Omental fat pad (tissue), 4 donors: ENCODE measurements at places on chromosomes 12 and 14. TPM values are rescaled to one million over a fixed set of nuclear protein-coding genes. Genes with fewer than 3 reads are reported as not detected.

DNA sequence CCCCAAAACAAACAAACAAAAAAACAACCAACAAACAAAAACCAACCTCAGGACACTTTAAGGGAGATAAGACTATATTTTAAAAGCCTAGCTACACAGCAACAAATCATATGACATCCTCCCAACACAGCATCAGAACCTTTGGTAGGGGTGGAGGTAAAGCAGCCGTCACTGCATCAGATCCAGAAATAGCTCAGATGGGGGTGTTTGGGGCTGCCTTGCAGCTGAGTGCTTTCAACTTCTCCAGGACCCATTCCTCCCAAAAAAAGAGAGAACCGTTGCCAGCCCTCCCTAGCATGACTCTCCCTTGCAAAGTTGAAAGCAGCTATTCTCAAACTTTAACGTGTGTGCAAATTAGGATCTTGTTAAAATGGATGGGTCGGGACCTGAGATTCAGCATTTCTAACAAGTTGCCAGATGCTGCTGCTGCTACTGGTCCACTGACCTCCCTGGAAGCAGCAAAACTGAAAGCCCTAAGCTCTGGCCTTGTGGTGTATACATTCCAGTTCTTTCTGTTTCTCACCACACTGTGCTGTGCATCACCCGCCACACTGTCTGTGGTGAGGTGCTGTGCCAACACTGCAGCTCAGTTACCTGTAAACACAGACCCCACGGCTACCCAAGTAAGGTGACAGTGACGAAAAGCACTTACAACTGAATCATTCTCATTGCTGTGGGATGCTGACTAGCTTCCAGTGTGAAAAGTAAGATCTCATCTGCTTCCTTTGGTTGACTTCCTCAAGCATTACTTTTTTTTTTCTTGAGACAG lies 54.0 kb downstream of the SLC38A1 start:
- DNase-seq, result no peak

- no peak for DNase-seq
Observed at GRCh38 chr14:63248211-63248610, 44.0 kb downstream of the RHOJ start.

- DNase-seq, result no peak
Observed at GRCh38 chr12:124752437-124753227, 111.0 kb downstream of the SCARB1 start.

- no peak for DNase-seq
Observed at GRCh38 chr14:100887728-100888335, 15.7 kb downstream of the RTL1 start.

GRCh38 chr12:128079-128478 lies 61.5 kb downstream of the IQSEC3 start:
- no peak for DNase-seq

DNA sequence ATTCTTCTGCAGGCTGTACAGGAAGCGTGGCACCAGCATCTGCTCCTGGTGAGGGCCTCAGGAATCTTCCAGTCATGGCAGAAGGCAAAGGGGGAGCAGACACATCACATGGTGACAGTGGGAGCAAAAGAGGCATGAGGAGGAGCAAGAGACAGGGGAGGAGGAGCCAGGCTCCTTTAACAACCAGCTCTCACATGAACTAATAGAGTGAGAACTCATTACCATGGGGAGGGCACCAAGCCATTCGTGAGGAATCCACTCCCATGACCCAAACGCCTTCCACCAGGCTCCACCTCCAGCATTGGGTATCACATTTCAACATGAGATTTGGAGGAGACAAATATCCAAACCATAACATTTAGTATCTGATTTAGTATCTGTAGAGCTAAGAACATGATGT lies 14.7 kb upstream of the TRIM9 start:
- no peak for DNase-seq

Gene CCDC77
- 4.2 TPM for total RNA-seq

DNA sequence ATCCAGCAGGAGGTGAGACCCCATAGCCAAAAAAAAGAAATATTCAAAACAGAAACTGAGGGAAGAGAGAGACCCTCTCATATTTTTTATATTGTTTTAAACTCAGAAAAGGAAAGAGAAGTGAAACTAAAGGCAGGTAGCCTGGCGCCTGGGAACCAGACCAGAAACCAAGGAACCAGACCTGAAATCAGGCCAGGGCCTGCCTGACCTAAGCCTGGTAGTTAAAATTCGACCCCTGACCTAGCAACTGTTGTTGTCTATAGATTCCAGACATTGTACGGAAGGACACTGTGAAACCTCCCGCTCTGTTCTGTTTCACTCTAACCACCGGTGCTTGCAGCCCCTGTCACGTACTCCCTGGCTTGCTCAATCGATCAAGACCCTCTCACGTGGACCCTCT lies 38.5 kb upstream of the CD163 start:
- DNase-seq, result no peak

- DNase-seq, result no peak
Observed at GRCh38 chr14:91349481-91350074, 68.0 kb downstream of the CCDC88C start.

DNA sequence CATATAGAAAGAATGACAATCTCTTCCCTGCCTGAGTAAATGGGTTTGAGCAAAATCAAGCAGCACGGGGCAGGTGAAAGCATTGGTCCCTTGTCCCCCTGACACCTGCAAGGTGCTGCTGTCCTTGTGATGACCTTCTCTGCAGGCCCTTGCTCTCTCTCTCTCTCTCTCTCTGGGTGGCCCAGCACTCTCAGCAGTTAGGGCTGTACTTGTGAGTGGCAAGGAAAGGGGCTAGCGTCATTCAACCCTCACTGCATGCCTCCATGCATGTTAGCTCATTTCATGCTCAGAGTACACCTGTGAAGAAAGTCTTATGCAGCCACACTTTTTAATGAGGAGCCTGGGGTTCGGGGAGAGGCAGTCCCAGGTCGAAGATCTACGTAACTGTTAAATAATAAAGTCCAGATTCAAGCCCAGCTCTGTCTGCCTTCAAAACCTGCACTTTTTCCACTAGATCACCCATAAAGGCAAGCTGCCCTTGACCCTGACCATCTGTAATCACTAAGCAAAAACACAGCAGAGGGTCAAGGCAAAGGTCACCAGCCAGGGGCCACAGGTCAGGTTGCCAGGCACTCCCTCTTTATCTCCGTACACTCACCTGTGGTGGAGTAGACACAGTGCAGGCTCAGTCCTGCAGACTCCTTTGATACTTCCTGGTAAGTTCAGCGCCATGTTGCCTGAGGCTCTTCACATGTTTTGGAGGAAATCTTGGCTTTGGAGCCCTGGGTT lies 44.9 kb upstream of the CLMN start:
- DNase-seq, result no peak

DNA sequence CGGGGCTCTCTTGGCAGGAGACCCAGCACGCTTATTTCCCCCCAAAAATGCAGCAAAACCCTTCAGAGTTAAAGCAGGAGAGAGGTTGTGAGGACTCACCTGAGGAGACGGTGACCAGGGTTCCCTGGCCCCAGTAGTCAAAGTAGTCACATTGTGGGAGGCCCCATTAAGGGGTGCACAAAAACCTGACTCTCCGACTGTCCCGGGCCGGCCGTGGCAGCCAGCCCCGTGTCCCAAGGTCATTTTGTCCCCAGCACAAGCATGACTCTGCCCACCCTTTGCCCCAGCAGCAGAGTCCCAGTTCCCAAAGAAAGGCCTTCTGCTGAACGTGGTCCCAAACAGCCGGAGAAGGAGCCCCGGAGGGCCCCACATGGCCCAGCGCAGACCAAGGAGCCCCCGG lies 337.7 kb downstream of the TMEM121 start:
- DNase-seq, result no peak

Gene KCNJ8
- 12.2 TPM for total RNA-seq
